ENCODE measurements at places on chromosomes 2 and 18.

DNA sequence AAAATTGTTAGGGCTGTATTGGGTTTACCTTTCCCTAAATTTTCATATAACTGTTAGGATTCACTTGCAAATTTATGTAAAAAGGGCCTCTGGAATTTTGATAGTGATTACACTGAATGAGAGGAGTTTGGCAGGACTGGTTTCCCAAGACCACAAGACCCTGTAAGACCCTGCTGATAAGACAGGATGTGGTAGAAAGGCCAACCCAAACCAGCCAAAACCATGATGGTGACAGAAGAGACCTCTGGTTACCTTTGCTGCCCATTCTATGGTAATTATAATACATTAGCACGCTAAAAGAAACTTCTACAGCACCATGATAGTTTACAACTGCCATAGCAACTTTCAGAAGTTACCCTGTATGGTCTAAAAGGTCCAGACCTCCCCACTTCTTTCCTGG lies 8.3 kb upstream of the CASP10 start:
- no peak for DNase-seq

- DNase-seq: peak; percentile 98
Observed at GRCh38 chr18:9575558-9575957, 38.8 kb downstream of the PPP4R1 start.

GRCh38 chr18:28735731-28736130 lies 558.8 kb upstream of the CDH2 start:
- DNase-seq: peak; percentile 92

GRCh38 chr2:139237023-139237422 lies 456.8 kb upstream of the NXPH2 start:
- no peak for DNase-seq

Data from cardiac fibroblast (primary cell).